Stomach (tissue), 19 donors: ENCODE measurements at places on chromosomes 3 and 15. TPM values are rescaled to one million over a fixed set of nuclear protein-coding genes. Genes with fewer than 3 reads are reported as not detected.

COL6A5 gene
- not detected for total RNA-seq

ACSBG1 gene
- total RNA-seq = not detected

IQSEC1 gene
- total RNA-seq = 30.8 TPM

NOX5 gene
- total RNA-seq = not detected

DNA sequence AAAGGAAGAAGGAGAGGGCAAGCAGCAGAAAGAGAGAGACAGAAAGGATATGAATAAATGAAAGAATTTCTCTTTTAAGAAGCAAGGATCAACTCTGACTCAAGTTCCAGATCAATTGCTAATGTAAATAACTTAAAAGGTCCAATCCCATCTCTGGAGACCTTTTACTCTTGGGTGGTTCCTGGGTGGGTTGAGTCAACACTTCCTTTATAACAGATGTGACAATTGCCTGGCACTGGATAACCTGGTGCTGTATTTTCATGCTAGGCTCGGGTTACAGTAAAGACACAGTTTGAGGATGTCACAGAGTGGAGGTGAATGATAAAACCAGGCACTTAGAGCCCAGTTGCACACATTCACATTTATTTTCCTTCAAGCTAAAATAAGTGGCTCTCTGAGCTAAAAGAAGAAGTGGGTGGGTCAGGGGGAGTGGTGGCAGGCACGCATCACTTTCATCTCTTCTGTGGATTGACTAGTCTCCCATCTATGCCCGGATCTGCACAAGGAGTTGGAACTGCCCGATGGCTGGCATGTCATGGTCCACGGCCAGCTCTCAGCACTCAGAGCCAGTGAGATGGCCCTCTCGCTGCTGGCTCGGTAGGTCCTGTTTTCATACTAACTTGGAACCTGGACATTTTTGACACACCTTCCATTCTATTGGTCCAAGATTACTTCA, 465.8 kb downstream of the FOXP1 start:
- H3K36me3 ChIP-seq = no peaks in the 10 kb centered on the region
- no peaks in the 10 kb centered on the region for H3K27me3 ChIP-seq
- DNase-seq = no peak
- peaks cover 91% of the 10 kb centered on the region for H3K4me1 ChIP-seq
- no peak overlapping the region for H3K4me3 ChIP-seq

- no peak overlapping the region for H3K4me3 ChIP-seq
- no peaks in the 10 kb centered on the region for H3K27me3 ChIP-seq
These were observed 675.1 kb downstream of the SQOR start for GRCh38 chr15:46309914-46310313.

DNA sequence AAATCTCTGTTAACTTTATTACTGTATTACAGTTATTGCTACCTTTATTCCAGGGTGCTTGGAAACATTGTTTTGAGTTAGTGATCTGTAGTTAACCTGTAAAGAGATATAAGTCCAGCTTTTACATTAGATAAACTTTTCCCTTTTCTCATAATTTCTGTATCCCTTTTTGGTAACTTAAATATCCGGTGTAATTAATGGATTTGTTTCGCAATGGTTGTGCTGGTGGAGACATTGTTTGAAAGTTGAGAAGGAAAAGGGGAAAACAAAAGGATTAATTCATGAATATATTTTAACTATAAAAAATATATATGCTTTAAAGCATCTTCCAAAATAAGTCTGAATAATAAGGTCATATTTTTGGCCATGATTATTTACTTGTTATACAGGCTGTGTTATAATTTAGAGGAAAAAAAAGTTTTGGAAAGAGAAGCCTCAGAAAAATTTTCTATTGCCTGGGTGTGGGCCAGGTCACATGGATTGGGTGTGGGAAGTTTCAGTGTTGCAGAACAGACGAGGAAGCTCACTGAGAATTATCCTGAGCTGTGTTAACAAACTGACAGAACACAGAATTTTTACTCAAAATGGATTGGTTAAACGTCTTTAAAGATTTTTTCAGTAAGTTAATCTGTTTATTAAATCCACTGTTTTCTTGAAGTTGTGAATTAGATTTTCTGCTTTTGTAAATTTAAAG, 27.7 kb upstream of the IL20RB start:
- DNase-seq = no peak
- peaks cover 4% of the 10 kb centered on the region for H3K4me1 ChIP-seq
- H3K36me3 ChIP-seq = no peaks in the 10 kb centered on the region
- H3K27ac ChIP-seq = no peak overlapping the region
- H3K27me3 ChIP-seq = no peaks in the 10 kb centered on the region

DNA sequence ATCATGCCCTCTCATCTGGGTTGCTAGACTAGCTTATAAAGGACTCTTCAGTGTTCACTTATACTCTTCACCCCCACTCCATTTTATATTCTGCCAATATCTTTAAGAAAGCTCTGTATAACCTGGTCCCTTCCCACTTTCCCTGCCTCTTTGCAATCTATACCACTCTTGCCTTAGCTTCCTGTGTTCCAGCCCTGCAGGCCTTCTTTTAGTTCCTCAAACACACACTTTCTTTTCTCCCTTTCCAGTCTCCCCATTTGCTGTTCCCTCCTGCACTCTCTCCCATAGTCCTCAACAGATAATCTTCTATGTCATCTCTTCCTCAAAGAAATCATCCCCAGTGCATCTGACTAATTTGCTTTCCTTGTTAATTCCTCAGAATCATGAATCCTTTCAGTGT, 28.7 kb downstream of the SENP8 start:
- H3K36me3 ChIP-seq = no peaks in the 10 kb centered on the region
- H3K27ac ChIP-seq = no peak overlapping the region
- DNase-seq = no peak
- no peaks in the 10 kb centered on the region for H3K27me3 ChIP-seq
- H3K4me1 ChIP-seq = peaks cover 4% of the 10 kb centered on the region

- peaks cover 16% of the 10 kb centered on the region for H3K4me1 ChIP-seq
- no peak overlapping the region for H3K4me3 ChIP-seq
- no peak for DNase-seq
- H3K27ac ChIP-seq = no peak overlapping the region
These were observed 4.1 kb upstream of the HDAC11 start for GRCh38 chr3:13475871-13476590.

DNA sequence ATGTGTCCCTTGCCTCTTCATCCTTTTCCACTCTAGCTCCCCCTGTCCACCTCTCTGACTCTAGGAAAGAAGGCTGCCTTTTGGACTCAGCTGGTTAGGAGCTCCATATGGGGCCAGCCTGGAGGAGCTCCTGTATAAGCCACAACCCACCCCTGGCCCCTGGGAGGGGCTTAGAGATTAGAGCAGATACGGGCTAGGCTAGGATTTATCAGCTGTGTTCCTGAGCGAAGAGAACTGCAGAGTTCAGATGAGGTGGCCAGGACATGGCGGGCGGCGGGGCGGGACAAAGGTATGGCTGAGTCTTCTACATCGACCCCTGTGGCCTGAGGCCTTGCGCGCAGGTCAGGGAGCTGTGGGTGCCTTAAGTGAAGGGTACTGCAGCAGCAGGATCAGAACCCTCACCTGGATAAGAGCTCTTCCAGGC, 7.9 kb downstream of the NBEAL2 start:
- no peaks in the 10 kb centered on the region for H3K27me3 ChIP-seq
- peak overlapping the region; percentile 12 for H3K4me3 ChIP-seq
- peak; percentile 68 for DNase-seq
- peaks cover 48% of the 10 kb centered on the region for H3K4me1 ChIP-seq

DNA sequence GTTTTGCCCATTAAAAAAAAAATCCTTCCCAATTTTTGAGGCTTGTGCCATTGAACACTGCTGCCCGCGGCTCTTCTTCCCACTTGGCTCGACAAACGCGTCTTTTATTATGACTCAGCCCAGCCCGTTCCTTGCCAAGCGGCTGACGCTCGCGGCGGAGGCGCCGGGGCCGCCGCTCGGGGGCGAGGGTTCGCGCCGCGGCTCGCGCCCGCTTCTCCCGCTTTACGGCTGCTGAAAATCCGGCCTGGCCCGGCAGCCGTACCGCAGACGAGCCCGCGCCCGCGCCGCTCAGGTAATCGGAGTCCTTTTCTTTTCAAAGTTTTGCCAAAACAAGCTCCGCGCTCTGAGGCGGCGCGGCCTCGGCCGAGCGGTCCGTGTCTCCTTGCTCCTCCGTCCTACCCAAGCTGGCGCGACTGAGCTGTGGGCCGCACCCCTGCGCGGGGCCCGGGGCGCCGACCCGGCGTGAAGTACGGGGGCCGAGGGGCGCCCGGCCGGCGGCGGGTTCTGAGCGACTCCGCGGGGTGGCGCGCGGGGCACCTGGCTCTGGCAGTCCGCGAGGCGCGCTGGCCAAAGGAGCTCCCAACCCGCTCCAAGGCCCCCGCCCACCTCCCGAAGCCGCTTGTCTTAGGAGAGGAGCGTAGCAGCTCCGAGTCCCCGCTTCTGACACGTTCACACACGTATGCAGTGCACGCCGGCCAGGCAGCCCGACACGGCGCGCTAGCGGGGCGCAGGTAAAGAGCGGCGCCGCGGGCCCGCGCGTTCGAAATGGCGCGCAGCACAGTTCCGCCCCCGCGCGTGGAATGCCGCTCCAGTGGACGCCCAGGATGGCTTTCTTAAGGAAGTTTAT, 418.2 kb upstream of the NAALADL2 start:
- no peaks in the 10 kb centered on the region for H3K36me3 ChIP-seq
- no peaks in the 10 kb centered on the region for H3K4me1 ChIP-seq
- peak overlapping the region; percentile 70 for H3K4me3 ChIP-seq
- peak overlapping the region; percentile 100 for H3K27ac ChIP-seq
- peak; percentile 84 for DNase-seq
